ENCODE measurements at places on chromosomes 1 and 21.
A peak's percentile ranks its signal among the peaks of the same experiment; 100 is the strongest.

GRCh38 chr1:151523326-151523725, 12.1 kb downstream of the CGN start:
- DNase-seq, result no peak

DNA sequence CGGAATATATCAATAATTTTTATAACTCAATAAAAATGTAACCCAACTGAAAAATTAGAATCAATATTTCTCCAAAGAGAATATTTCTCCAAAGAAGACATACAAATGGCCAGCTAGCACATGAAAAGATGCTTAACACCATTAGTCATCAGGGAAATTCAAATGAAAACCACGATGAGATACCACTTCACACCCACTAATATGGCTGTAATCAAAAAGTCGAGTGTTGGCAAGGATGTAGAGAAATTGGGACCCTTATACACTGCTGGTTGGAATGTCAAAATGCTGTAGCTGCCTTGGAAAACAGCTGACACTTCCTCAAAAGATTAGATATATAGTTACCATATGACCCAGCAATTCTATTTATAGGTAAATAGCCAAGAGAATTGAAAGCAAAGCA, 133.0 kb downstream of the GPR52 start:
- DNase-seq, result no peak

GRCh38 chr1:157085421-157085820, 14.2 kb downstream of the ETV3L start:
- DNase-seq, result no peak

DNA sequence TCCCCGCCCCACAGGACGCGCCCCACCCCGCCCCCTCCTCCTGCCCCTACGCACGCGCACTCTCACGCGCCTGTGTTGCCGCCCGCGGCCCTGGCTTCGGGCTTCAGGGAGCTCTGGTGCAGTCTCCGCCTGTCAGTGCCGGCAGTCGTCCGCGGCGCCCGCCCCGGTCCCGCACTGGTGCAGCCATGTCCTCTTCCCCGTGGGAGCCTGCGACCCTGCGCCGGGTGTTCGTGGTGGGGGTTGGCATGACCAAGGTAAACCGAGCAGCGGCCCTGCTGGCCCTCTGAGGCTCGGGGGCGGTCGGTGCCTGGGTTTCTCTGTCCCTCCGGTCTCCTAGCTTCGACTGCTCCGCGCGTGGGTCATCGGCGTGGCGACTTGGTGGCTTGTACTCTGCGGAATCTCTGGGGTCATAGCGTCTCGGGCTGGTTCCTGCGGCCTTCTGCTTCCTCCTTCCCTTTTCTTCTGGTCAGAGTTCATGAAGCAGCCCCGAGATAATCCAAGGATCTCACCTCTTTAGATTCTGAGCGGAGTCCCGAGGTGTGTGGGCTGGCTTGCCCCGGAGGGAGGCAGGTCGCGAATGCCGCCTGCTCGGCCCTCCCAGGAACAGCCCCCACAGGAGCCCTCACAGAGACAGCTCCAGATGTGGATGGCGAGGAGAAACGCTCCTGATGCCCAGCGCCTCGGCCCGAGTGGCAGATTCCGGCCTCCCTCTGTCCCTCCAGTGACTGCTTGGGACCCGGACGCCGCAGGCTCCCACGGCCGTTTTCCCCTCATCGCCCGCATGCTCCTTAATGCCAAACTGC, at the start of gene SCP2:
Gene SCP2, plus strand, starts transcription at position 65 of the 803 bp plus-strand sequence. Its CDS starts 121 bp downstream, at position 186.
- peak; percentile 75 for DNase-seq

- DNase-seq, result peak; percentile 56
These were observed 12.2 kb downstream of the CITED4 start for GRCh38 chr1:40849801-40850592.
